NCI-H524 (cell line): ENCODE measurements at places on chromosomes 2 and 18.

- peak; percentile 34 for DNase-seq
These were observed 536 bp downstream of the ELP2 start for GRCh38 chr18:36130039-36130831.

- DNase-seq, result no peak
These were observed 109.6 kb downstream of the ICOS start for GRCh38 chr2:204046145-204046544.

DNA sequence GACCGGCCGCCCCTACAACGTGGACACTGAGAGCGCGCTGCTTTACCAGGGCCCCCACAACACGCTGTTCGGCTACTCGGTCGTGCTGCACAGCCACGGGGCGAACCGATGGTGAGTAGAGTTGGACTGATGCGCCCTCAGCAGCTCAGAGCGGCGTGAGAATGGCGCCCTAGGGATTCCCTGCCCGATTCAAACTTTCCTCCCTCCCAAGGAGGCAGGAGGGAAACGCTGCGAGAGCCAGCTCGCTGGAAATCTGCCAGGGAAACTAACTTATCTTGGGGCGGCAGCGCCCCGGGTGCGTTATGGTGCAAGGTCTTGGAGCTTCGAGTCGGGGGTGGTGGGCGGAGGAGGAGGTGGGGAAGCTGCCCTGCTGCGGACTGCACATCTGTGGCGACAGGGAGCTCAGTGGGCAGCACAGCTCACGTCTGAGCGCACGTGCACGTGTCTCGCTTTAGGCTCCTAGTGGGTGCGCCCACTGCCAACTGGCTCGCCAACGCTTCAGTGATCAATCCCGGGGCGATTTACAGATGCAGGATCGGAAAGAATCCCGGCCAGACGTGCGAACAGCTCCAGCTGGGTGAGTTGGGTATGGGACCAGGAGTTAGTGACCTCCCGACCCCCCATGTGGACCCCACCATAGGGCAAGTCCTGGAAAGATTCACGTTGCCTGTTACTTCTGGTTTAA, 697 bp downstream of the ITGA4 start:
- peak; percentile 76 for DNase-seq

DNA sequence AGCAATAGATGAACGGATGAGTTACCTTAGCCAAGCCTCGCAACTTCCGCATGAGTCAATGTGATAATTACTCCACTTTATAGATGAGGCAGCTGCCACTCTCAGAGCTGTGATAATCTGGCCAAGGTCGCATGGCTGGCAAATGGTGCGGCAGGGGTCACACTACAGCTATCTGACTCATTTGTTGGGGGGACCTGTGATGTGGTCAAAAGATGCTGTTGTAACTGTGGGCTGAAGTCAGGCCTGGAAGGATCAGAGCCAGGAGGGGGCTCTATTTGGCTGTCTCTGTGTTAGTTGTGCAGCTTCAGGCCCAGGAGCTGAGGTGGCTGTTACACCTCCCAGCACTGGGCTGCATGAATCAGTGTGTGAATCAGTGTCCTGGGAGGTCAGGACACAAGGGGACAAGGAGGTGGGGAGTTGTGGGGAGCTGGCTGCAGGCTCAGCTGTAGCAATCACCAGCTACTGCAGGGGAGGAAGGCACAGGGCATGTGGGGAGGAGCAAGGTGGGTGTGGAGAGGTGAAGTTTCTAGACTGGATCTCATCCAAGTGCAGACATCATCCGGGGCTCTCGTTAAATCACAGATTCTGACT, 33.1 kb downstream of the NGEF start:
- DNase-seq, result no peak

- no peak for DNase-seq
These were observed 13.9 kb downstream of the SCYGR8 start for GRCh38 chr2:227759411-227760118.

GRCh38 chr2:99675130-99675661, 185.4 kb upstream of the REV1 start:
- DNase-seq, result no peak

- no peak for DNase-seq
These were observed 276.2 kb upstream of the TANK start for GRCh38 chr2:160884056-160884455.
